CD4-positive, alpha-beta T cell treated with Interleukin-1 beta for 1 hour (primary cell): ENCODE measurements at places on chromosomes 16 and 17.

DNA sequence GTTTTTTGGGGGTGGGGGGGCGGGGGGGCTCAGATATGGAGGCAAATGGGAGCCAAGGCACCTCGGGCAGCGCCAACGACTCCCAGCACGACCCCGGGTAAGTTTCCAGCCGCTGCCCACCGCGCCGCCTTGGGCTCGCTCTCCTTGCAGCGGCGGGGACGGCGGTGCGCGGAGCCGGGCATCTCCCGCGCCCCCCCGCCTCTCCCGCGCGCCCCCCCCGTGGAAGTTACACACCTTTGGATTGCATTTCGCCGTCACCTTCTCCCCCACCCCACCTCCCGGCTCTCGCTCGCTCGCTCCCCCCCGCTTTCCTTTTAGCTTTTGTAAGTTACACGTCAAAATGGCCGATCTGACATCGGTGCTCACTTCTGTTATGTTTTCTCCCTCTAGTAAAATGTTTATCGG, 387 bp downstream of the MSI2 start:
- DNase-seq: peak; percentile 50

GRCh38 chr17:14775731-14776492, 475.0 kb downstream of the HS3ST3B1 start:
- no peak for DNase-seq

GRCh38 chr16:19008245-19009169, 24.8 kb downstream of the TMC7 start:
- DNase-seq: no peak

GRCh38 chr16:86697715-86698114, 119.4 kb downstream of the FOXL1 start:
- DNase-seq: no peak

GRCh38 chr17:71500761-71501555, 619.9 kb upstream of the SOX9 start:
- DNase-seq: no peak

GRCh38 chr17:17041018-17041521, 1.2 kb upstream of the MPRIP start:
- DNase-seq: no peak

DNA sequence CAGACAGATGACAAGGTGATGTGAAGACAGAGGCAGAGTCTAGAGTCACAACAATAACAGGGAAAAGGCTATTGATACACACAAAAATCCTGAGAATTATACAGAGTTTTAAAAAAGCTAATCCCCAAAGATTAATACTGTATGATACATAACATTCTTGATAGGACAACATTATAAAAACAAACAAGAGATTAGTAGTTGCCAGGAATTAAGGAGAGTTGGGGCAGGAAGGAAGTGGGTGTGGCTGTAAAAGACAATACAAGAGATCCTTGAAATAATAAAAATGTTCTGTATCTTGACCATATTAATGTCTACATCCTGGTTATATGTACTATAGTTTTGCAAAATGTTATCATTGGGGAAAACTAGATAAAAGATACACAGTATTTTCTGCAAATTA, 309.5 kb upstream of the PMFBP1 start:
- no peak for DNase-seq

DNA sequence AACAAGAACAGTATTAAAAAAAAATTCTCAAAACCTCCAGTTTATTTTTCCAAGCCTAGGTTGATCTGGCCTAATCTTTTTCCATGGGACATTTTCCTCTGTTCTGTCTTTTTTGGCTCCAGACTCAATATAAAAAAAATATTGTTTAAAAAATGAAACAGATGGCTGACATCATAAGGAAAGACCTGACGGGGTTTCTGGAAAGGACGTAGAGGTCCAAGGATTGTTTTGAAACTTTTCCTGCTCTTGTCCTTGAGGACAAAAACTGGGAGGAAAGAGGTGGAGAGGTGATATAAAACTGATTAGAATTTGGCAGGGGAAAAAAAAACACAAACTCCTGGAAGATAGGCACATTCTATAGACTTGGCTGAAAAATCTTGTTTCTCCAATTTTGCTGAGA, 211.4 kb upstream of the CDH11 start:
- no peak for DNase-seq

- DNase-seq: no peak
These were observed 68.5 kb upstream of the ATP2A3 start for GRCh38 chr17:4032738-4033137.

DNA sequence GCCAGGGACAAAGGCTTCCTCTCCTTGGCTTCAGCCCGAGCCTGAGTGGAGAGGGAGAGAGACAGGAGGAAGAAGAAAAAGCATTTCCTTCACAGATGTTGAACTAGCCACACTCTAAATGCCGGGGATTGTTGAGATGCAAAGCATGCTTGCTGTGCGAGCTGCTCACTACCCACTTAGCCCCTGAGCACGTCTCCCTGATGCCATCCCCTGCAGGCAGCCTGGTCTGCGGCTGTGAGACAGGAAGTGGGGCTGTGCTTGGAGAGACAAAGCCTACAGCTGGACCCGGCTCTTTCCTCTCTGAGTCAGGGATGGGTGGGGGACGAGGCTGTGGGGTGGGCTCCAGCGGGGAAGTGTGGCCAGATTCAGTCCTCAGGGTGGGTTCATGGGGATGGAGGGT, 13.7 kb downstream of the WNT9B start:
- DNase-seq: no peak
